ENCODE measurements at places on chromosomes 3 and 15.

DNA sequence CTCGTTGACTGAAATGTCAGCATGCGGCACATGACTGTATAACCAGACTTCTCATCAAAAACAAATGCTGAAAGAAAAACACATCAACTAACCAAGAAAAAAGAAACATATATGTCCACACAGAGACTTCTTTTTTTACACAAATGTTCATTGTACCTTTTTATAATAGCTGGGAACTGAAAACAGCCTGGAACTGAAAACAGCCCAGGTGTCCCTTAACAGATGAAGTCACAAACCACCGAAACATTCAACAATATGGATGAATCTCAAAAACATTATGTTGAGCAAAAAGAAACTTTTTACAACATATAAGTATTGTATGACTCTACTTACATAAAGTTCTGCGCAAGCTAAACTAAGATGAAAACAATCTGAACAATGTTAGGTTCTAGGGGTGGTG lies 20.6 kb downstream of the UBE3A start:
- DNase-seq, result no peak

DNA sequence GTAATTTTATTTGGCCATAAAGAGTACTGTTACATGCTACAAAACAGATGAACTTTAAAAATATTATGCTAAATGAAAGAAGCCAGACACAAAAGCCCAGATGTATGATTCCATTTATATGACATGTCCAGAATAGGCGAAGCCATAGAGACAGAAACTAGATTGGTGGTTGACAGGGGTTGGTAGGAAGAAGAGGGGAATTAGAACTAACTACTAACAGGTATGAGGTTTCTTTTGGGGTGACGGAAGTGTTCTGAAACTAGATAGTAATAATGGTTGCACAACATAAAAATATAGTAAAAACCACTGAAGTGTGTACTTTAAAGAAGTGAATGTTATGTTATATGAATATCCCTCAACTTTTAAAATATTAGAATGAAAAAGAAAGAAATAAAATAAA lies 66.1 kb downstream of the GBE1 start:
- no peak for DNase-seq

- no peak for DNase-seq
These were observed 551.2 kb downstream of the MECOM start for GRCh38 chr3:169112153-169112892.

GRCh38 chr3:156409694-156410093 lies 145.2 kb downstream of the SSR3 start:
- no peak for DNase-seq

DNA sequence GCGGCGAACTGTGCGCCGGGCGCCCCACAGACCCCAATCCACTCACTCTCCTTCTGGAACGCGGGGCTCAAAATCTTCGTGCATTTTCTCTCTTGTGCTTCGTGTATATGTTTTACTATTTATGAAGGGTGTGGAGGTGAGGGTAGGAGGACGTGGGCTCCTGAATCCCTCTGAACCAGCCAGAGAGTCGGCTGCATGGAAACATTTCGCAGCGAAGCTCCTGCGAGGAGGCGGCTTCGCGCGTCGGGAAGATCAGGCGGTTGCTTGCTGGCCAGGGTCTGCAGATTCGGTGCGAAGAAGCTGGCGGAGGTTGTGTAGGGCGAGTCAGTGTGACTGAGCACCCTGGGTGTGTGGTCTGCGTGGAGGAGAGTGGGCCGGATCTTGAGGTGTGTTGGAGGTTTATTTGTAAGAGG lies 1.1 kb downstream of the CNTN4 start:
- DNase-seq, result no peak

DNA sequence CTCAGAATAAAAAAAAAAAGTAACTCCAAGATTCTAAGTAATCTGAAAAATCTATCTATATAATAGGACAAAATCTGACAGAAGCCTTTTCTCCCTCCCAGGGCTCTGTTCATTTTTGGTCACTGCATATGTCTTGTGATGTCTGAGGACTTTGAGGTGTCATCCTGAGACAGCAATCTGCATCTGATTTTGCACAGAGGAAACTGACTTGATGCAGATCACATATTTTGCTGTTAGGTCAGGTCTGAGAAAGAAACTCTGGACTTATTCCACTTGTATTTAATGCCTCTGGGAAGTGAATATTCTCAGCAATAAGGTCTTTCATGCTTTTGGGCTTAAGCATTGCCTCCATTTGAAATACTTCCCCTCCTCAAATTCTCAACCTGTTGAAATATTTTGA lies 295.2 kb upstream of the THBS1 start:
- DNase-seq, result no peak

DNA sequence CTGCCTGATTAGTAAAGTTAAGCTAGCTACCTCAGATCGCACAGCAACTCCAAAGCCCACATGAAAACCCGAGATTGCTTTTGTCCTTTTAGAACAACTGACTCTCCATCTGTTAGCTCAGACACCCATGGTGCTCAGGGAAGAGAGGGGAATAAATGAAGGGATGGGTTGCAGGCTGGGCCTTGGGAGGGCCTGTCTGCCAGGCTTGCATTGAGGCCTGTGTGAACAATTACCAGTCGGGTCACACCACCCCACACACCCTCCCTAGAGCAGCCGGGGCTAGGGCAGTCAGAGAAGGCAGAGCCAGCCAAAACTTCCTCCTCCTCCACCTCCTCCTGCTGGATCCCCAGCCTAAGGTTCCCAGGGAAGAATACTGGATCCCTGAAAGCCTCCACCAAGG lies 8.8 kb upstream of the PRKAR2A start:
- no peak for DNase-seq

GRCh38 chr3:189685291-189685690 lies 54.1 kb downstream of the TP63 start:
- DNase-seq, result no peak

DNA sequence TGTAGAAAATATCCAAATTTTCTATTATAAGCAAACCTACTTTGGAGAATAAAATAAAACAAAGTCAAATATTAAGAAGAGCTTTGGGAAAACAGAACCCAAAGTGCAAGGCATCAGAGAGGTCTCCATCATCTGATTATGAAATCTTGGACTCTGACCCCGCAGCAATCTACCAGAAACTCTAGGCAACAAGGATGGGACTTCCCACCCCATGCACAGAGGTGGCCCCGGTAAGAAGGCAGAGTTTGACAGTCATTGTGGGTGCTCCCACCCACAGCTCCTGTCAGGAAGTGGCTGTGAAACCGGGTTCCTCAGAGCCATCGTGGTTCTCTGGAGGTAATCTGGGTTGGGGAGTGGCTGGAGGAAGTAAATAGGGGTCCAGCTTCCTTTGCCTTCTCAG lies 37.0 kb upstream of the TJP1 start:
- no peak for DNase-seq

GRCh38 chr3:99640214-99640851 lies 1.9 kb downstream of the COL8A1 start:
- DNase-seq, result no peak

- DNase-seq, result no peak
These were observed 1.5 kb downstream of the IGF2BP2 start for GRCh38 chr3:185823078-185824044.

- no peak for DNase-seq
These were observed 13.5 kb downstream of the GTF2E1 start for GRCh38 chr3:120756061-120756460.

DNA sequence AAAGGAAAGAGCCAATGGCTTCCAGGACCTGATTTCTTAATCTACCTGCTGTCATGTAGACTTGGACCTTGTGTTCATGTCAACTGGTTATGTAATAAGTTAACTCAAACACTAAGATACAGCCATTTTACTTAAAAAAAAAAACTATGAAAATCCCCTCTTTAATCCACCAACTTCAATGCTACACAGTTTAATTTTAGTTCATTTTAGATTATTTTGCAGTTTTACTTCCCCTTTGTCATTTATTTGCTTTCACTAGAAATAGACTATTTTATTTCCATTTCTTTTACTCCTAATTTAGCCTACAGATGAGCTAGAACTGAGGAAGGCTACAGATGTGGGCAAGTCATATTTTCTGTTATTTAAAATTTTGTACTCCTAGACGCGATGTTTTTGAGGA lies 10.7 kb upstream of the DNAJC13 start:
- no peak for DNase-seq

Measured in CD4-positive, alpha-beta T cell treated with Interleukin-4 for 4 hours (primary cell).